ENCODE measurements at places on chromosomes 11 and 22. TPM values are rescaled to one million over a fixed set of nuclear protein-coding genes. Genes with fewer than 3 reads are reported as not detected.

OR8G5 gene
- 5.7 TPM for polyA plus RNA-seq

CRYBB2 gene
- 2.4 TPM for polyA plus RNA-seq

VSIG10L2 gene
- polyA plus RNA-seq, result not detected

- no peaks in the 10 kb centered on the region for H3K27me3 ChIP-seq
- peaks cover 53% of the 10 kb centered on the region for H3K4me1 ChIP-seq
- H3K4me3 ChIP-seq, result no peak overlapping the region
- H3K27ac ChIP-seq, result peak overlapping the region; percentile 93
- DNase-seq, result peak; percentile 85
Measured at GRCh38 chr11:12088047-12088481, 22.3 kb upstream of the MICAL2 start.

DNA sequence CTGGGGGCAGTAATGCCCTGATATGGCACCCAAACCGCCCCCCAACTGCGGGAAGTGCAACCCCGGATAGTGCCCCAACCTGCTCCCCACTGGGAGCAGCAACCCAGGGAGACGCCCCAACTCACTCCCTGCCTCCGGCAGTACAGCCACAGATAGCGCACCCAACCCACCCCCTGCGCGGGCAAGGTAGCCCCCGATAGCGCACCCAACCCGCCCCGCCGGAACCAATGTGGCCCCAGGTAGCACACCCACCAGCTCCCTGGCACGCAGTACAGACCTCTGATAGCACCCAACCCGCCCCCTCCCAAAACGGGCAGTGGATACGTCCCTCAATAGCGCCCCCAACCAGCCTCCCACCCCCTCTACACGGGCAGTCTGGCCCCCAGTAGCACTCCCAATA lies 3.8 kb upstream of the RFPL3 start:
- H3K27ac ChIP-seq, result no peak overlapping the region
- no peaks in the 10 kb centered on the region for H3K27me3 ChIP-seq
- H3K4me3 ChIP-seq, result peak overlapping the region; percentile 6

DNA sequence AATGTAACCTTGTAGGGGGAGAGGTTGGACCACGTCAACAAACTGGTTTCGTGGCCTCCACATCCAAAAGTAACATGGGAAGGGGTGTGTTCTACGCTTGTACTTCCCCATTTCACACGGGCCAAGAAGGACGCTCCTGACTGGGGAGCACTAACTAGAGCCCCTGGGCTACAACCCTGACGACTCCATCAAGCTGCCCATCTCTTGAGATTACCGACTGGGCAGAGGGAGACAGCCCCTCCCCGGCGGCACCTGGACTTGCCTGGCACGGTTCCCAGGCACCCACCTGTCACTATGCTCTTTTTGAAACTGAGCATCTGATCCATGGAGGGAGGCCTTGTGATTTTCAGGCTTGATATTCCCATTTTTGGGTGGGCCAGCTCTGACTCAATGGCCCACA lies 68.5 kb downstream of the SHANK2 start:
- H3K27me3 ChIP-seq, result no peaks in the 10 kb centered on the region
- DNase-seq, result no peak
- H3K27ac ChIP-seq, result no peak overlapping the region
- H3K4me3 ChIP-seq, result no peak overlapping the region
- H3K4me1 ChIP-seq, result no peaks in the 10 kb centered on the region
- H3K36me3 ChIP-seq, result no peaks in the 10 kb centered on the region
